ENCODE measurements at places on chromosomes 1 and 21. TPM values are rescaled to one million over a fixed set of nuclear protein-coding genes. Genes with fewer than 3 reads are reported as not detected.
A peak's percentile ranks its signal among the peaks of the same experiment; 100 is the strongest.

- peak; percentile 97 for DNase-seq
These were observed at the start of gene TOR1AIP1 for GRCh38 chr1:179882253-179883039. Gene TOR1AIP1, plus strand, starts transcription at chr1:179882285. Its CDS starts 218 bp downstream, at chr1:179882503.

- DNase-seq: peak; percentile 42
These were observed 91.6 kb upstream of the TTC39A start for GRCh38 chr1:51421964-51422363.

GRCh38 chr1:110068646-110069403 lies 1.6 kb downstream of the ALX3 start:
- DNase-seq: no peak

GRCh38 chr1:162856260-162856659 lies 4.7 kb downstream of the CCDC190 start:
- peak; percentile 99 for DNase-seq

- DNase-seq: no peak
These were observed 6.8 kb upstream of the BCAS2 start for GRCh38 chr1:114588196-114588689.

DNA sequence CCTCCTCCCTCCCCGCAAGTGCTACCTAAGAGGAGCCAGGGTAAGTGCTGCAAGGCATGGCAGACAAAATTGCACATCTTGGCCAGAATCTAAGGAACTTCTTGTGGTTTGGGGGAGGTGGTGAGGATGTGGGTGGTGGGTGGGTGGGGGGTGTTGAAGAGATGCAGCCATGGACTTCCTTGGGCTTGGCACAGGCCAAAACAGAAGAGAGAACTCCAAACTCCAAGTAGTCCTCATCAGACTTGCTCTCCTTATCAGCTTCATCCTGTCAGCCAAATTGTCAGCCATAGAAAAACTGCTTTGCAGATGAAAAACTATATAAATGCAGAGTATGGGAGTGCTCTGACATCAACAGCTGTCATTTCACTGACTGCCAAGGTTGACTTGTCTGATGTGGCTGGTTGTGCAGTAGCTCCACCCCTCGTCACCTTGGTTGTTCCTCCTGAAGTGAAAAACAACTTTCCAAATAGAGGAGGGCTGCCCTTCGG lies 7.1 kb downstream of the AMIGO1 start:
- DNase-seq: no peak

DNA sequence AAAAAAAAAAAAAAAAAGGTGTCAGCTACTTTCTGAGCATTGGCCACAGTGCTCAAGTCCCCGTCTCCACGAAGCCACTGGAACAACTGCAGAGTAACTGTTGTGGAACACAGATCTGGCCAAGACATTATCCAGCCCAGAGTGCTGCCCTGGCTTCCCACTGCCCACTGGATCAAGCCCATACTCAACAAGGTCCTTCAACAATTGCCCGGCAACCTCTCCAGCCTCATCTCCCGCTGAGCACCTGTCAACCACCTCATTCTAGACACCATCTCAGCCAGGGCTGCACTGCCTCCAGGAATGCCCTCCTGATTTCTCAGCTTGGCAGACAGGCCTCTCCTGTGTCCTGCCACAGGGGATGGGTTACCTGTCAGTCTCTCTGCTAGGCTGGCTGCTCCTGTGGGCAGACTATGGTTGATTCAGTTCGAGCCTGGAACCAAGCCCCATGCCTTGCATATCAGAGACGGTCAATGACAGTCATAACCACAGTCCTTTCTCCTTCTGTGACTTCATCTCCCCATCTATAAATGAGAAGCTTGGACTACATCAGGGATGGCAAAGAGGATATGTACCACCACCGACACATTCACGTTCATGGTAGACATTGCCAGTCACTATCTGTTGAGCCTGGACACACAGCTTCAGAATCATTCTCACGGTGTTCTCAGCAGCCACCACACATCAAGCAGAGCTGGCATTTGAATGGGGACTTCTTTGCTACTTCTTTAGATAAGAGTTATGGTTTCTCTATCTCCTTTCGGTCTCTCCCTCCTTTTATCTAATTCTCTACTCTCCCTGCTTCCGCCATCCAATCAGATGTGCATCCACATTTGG lies 76.9 kb downstream of the MRPL37 start:
- no peak for DNase-seq

DNA sequence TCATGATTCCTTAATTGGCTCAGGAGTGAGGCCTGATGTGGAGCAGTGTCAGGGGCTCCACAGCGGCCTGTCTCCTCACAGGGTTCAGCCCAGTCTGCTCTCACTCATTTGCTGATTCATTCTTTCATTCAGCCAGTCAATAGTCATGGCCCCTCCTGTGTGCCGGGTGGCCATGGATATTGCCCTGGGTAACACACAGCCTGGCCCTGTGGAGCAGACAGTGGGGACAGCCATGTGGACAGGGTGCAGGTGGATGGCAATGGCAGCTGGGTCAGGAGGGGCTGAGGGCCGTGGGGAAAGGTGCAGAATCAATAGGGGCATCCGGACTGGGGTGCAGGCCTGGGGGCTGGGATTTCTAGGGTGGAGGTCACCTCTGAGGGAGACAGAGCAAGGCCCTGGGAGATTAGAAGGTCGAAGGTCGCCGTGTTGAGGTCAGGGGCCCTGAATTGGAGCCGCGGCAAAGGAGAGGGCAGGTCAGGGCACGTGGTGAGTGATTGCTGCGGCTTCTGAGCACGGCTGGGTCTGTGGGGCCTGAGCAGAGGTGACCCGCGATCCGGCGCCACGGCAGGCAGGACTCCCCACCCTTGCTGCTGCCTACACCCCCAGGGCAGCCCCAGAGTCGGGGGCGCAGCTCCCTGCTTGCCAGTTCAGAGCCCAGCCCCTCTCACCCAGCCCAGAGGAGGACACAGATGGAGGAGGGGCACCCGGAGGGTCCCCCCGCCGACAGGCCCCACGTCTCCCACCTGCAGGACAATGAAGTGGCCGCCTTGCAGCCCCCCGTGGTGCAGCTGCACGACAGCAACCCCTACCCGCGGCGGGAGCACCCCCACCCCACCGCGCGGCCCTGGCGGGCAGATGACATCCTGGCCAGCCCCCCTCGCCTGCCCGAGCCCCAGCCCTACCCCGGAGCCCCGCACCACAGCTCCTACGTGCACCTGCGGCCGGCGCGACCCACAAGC lies 33.4 kb downstream of the SLC19A1 start:
- peak; percentile 28 for DNase-seq

DNA sequence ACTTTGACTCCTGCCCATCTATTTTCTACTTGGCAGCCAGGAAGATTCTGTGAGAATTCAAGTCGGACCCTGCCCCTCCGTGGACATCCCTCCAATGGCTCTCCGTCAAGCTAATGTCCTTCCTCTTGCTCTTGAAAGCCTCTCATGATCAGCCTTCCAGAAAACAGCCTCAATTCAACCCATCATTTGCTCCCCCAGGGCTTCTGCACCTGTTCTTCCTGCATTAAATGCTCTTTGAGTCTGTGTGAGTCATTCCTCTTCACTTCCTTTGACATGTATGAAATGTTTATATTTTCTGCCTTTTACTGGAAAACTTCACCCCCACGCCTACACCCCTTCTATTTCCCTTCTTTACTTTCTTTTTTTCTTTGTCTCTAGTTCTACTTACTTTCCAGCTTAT lies 734.1 kb upstream of the ZP4 start:
- DNase-seq: no peak

DNA sequence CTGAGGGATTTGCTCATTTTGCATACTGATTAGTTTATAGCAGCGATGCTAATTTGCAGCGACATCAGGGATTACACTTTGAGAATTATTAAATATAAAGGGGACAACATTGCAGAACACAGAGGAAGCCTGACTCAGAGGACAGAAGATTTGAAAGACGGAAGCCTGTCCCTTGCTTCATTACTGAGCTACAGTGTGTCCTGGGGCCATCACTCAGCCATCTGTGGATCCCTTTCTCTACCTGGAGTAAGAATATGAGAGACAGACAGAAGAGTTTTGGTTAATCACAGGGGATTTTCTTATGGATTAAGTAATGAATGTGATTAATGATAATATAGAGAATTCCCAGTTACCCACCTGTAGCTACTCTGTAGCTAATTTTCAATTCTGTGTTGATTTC lies 134.7 kb downstream of the DISC1 start:
- DNase-seq: no peak

MTARC1 gene
- total RNA-seq: 0.59 TPM

ST6GALNAC5 gene
- total RNA-seq: 2.0 TPM

IL20 gene
- total RNA-seq: not detected

LCE6A gene
- total RNA-seq: not detected

LHX8 gene
- total RNA-seq: 1.6 TPM

OR2T2 gene
- total RNA-seq: not detected
